ENCODE measurements at places on chromosomes 7 and 10.
A peak's percentile ranks its signal among the peaks of the same experiment; 100 is the strongest.

DNA sequence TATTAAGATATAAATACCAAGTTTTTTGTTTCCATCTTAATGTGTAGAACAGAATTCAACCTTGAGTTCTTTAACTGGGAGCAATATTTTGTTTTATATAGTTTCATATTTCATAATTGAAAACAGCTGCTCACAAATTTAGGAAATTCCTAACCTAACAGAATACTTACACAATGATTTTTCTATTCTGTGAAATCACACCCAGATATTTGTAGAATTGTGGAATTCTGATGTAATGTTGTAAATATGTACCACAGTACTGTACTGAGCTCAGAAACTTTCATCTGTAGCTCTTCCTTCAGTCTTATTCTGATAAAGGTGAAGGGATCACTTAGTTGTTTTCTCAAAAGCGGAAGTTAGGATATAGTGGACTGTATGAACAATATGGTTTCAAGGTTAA lies 143.4 kb upstream of the GLI3 start:
- DNase-seq: no peak

DNA sequence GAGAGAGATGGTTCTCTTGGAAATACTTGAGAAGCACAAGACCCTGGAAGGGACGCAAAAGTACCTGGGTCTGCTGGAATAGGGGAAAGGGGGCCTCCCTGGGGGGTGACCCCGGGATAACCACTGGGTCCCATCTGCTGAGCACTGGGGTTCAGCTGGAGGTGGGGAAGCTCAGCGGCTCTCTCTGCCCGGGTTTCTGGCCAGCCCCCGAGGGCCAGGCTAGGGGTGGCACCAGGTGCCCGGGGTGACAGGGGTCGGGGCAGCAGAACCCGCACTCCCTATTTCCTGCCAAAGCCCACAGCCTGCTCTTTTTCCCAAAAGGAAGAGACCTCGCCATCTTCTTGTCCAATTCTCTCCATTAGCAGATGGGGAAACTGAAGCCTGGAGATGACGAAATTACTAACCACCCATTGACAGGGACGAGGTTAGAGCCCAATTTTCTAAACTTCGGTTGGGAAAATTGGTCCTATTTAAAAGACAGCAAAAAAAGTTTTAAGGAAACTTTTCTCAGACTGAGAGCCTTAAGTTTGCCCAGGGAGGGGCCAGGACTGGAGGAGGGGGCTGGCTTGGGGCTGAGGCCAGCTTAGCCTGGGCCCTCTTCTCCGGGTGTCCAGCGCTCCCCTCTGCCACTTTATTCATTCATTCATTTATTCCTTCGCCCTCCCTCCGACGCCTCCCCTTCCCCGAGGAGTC lies 17.8 kb upstream of the GATA3 start:
- no peak for DNase-seq

DNA sequence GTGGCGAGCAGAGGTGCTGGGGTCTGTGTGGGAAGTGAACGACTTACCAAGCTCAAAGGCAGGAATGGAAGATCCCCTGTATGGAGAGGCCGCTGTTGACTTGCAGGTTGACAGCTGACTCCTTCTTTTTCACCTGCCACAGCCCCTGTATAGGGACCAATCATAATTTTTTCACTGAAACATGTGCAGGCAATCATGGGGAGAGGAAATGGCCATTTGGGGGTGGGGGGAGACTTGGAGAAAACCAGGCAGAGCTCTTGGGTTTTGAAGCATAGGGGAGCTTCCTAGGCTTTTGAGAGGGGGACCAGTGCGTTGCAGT lies 101.4 kb downstream of the WDR37 start:
- no peak for DNase-seq

DNA sequence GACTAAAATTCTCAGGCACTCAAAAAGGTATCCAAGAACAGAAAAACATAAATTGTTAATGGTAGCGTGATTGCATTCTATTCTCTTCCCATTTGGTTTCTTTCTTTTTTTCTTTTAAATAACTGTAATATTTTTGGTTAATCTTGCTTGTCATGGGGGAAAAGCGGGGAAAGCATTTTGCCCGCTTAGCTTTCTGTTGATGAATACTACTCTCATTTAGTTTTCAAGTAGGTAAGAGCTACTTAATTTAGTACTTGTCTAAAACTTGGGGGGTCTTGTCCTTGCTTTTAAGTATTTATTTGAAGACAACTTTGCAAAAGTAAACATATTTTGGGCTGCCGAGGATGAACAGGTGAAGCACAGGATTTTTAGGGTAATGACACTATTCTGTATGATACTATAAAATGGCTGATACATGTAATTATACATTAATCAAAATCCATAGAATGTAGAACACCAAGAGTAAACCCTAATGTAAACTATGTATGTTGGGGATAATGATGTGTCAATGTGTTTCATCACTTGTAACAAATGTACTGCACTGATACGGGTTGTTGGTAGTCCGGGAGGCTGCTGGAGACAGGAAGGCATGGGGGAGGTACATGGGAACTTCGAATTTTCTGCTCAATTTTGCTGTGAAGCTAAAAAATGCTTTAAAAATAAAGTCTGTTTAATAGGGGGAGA lies 1.7 kb downstream of the TES start:
- no peak for DNase-seq

GRCh38 chr7:63067897-63068585 lies 930.6 kb upstream of the ZNF722 start:
- no peak for DNase-seq

DNA sequence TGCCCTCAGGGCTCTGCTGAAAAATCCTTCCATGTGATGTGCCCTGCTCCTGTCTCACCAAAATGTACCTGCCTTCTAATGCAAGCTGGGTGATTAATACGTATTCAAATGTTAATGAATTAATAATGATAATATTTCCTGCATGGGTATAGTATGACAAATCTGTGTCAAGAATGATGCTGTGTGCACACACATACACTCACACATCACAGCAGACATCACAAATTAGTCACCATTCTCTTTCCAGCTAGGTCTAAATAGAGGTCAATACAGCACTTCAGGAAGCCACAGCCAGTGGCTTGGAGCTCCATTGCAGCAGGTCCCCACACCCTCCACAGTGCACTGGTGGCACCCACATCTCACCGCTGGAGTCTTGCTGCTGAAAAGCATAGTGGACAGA lies 681.2 kb upstream of the NRP1 start:
- no peak for DNase-seq

GRCh38 chr10:119022846-119023552 lies 6.5 kb upstream of the NANOS1 start:
- DNase-seq: no peak

DNA sequence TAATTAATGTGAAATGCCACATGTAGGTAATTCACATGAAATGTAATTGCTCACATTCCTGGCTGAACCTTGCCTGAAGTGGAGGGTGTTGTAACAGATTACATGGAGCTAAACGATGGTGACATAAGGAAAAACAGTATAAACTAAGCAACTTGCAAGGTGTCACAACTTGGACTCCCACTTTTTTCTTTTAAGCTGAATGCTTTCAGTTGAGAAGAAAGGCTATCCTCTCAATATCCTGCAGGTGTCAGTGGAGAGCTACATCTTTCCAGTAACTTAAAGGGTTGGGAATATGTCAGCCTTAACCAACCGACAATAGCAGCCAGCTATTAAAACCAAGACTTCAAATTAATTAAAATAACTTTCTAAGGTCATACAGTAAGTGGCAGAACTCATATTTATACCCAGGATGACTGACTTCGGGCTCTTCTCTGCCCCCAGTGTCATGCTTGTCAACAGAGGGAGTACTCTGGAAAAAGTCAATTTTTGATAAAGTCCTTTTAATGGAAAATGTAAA lies 33.7 kb downstream of the NRBF2 start:
- peak; percentile 56 for DNase-seq

DNA sequence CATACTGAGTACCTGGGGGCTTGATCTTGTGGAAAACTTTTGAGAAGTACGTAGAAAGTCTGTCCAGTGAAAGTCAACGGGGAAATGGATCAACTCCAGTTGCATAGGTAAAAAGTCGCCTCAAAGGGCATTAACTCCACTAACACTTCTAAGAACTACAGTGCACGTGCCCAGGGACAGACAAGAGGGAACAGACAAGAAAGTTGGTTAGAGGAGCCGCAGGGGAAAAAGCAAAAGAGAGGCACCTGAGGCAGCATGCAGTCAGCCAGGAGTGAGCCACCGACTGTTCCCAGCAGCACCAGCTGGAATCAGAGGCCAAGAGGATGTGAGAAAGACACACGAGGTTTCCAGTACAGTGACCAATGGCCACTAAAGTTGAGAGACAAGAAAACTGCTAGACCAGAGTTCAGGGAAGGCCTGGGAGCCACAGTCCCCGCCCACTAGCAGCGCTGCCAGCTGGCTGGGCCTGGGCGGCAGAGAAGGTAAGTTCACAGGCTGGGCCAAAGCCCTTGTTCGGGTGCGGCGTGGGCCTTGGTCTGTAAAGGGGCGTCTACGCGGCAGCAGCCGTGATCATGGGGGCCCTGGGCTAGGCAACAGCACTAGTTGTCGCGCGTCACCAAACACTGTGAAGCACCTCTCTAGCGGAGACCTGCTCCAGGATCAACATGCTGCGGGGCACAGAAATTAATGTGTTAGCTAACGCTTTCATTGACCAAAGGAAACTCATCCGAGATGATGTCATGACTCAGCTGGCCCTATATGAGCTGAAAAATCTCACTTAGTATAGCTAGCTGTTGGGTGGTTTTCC lies 14.0 kb downstream of the ITGB1 start:
- no peak for DNase-seq

- DNase-seq: no peak
These were observed 50.0 kb downstream of the PRF1 start for GRCh38 chr10:70552586-70552985.

DNA sequence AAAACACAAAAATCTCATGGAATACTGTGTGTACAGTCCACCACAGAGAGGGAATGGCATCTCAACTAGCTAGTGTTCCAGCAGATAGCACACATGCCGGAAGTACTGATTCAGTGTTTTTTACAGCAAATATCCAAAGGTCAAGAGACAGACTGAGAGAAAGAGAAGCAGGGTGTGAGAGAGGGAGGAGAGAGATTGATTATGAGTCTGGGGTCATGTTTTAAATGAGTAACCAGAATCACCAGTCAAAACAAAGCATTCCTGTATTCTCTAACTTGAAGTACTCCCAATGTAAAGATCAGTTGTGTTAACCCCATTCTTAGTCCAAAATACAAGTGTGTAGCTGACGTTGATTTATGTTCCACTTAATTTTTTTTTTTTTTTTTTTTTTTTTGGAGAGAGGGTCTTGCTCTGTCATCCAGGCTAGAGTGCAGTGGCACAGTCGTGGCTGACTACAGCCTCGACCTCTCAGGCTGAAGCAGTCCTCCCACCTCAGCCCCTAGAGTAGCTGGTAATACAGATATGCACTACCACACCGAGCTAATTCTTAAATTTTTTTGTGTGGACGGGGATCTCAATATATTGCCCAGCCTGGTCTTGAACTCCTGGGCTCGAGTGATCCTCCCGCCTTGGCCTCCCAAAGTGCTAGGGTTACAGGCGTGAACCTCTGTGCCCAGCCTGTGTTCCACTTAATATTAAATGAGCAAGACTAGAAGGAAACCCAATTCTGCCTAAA lies 114.2 kb downstream of the TAF3 start:
- no peak for DNase-seq

GRCh38 chr10:69056536-69057260 lies 31.2 kb upstream of the SRGN start:
- DNase-seq: no peak

DNA sequence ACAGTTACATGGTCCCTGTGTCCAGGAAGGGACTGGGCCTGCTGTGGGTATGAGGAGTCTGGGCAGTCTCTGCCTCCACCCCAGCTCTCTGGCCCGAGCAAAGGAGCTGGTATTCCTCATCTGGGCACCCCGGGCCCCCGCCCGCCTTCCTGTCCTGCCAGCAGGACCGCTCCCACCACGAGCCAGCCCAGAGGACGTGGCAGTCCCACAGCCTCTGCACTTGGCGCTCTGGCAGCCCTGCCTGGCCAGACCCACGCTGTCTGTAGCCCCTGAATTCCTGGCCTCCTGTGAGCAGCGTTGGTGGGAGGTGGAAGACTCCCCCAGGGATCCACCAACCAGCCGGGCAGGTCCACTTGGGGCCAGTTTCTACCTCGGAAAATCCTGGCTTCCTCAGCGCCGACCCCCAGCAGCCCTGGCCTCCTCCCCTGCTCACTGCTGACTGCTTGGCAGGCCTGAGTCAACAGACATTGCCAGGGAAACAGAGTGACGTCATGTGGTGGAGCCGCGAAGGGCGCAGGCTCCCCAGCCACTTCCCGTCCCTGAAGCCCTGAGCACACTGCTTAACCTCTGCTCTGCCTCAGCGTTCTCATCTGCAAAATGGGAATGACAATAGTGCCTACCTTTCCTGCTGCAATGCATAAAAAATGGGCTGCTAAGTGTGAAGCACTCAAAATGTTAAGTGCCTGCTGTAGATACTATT lies 21.6 kb upstream of the LIMK1 start:
- no peak for DNase-seq

DNA sequence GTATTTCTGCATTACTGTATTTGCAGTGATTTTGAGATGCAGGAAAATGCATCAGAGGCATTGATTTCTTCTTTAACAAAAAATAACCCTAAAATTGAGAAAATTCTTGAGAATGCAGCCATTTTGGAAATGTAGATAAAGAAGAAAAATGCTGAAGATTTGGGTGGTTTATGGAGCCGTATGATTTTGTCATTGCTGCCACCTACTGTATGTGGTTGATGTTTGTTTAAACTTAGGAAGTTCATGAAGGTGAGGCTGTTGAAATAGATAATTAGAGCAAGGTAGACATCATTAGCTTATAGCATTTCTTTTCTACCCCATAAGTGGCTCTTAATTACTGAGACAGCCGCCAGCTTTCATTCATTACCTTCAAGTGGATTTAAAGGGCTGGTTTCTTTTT lies 92.1 kb upstream of the SAMD8 start:
- DNase-seq: peak; percentile 66

DNA sequence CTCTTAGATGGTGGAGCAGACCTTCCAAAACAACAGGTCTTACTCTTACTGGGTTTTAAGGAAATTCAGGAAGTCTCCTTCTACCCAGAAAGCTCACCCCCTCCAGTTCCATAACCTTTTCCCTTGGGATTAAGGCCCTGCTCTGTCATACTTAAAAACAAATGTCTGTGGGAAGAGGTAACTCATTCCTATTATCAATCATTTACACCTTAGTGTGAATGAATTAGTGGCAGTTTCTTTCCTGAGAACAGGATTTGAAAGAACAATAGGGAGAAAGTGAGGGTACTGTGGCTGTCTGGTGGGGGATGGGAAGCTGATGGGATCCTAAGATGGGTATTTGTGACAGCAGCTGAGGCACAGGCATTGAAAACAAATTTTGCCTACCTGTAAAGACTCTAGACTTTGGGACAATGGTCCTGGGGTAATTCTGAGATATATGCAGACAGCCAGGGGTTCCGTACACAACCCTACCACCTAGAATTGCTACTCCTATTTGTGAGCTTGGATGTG lies 22.2 kb upstream of the PDLIM1 start:
- no peak for DNase-seq

- no peak for DNase-seq
These were observed 25.3 kb downstream of the CCDC6 start for GRCh38 chr10:59880971-59881510.

Measured in NCI-H2081 (cell line).